ENCODE measurements at places on chromosomes 5 and 9.

DNA sequence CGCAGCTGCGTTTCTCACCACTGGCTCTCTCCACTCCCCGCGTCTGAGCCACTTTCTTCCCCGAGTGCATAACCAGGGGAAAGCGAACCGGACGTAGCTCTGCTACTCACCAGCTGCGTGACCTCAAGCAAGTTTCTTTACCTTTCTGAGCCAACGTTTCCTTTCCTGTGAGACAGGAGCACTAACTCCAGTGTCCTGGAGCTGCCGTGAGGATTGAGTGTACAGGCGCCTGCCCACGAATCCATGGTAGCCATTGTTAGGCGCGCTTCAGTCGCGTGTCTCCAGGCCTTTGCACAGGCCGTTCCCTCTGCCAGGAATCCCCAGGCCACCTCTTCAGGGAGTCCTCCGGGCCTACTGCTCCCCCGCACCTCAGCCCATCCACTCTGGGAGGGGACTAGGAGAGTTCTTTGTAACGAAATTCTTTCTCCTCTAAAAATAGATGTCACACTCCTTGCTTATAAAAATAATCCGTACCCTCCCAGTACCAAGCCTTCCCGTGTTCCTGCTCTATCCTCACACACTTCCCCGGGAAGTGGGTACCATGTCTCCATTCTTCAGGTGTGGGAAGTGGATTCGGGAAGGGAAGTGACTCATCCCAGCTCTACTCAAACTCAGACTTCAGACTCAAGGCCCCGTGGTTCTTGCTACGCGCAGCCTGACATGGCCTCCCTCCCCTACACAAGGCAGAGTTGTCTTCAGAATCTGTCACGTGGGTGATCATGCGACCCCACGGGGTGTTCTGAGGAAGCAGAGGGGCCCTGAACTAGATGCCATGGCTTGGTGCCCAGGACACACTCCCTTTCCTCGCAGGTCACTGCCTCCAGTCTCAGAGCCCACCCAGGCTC, 16.1 kb upstream of the CRB2 start:
- ATAC-seq, result no peak

DNA sequence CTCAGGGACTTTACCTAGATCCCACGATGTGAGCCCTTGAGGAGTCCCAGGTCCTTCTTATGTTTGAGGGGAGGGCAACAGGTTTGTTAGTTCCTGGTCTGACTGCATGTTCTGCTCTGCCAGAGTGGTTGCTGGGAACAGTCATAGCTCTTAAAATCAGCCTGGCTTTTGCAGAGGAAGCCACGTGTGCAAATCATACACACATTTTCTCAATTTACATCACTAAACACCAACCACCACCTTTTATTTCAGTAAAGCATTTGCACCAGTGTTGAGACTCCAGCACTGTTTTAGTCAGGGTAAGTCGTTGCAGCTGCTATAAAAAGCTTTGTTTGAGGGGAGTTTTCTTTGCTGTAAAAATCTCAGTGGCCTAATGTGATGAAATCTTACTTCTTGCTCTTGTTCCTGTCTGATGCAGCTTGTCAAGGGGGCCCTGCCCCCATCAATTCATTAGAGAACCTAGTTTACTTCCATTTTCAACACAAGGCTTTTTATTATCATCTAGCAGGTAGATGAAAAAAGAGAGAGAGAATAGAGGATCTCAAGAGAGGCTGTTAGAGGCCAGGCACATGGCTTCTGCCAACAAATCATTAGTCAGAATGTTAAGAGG, 70.3 kb upstream of the VCAN start:
- ATAC-seq, result no peak

DNA sequence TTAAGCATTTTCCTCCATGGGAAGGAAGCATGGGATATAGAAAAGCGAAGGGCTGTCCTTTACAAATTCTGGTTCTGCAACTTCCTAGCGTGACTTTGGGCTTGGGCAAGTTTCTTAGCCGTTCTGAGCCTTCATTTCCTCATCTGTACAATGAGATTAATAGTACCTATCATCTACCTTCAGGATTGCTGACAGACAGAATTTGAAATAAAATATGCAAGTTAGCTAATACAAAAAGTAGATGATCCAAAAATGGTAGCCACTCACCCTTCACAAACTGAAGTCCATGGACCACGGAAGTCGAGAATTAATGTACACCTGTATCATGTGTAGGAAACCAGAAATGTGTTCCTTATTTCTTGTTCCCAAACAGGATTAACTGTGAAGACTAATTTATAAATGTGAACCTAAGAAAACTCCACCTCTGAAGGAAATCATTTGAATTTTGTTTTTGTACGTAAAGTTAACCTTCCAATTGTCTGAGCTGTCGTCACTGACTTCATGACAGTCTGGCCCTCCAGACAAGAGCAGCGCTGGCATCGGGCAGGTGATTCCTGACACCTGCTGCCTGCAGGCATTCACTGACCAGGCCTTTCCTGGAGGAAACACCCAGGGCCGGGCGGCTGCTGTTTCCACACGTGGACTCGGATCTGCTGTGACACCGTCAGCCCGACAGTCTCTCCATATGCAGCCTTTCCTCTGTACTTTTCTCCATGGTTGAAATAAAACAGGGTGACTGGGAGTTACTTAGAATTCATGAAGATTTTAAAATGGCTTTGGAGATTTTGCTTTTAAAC, 63.4 kb downstream of the PSMB7 start:
- no peak for ATAC-seq

DNA sequence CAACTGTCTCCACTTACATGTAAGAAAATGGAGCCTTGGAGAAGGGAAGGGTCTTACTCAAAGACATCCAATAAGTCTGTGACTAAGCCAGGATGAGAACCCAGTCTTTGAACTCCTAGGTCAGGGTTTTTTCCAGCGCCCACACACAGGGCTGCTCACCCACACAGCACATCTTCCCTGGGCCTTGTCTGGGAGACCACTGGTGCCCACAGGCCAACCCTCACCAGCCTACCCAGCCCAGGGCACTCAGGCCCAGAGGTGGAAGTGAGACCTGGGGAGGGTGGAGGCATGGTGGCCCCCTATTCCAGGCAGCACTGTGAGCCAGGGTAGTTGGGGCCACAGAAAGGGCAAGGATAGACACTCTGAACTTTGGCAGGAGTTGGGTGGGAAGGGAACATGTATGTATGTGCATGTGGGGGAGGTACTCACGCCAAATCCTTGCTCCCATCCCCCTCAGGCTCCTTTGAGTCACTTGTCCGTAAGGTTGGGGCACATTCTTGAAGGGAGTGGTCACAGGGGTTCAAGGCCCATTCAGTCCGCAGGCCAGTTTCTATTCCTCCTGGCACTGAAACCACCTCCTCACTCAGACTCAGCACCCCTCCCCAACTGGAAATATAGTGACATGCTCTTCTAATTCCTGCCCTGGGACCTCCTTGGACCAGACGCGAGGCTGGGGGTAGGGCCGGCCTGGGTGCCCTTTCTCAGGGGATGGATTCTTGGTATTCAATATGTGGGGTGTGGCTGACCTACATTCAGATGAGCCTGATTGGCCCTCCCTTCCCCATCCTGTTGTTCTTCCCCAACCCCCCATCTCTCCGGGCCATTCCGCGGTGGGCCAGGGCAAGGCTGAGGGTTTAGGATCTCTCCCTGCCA, 2.9 kb upstream of the SLC4A9 start:
- ATAC-seq, result peak; percentile 5

DNA sequence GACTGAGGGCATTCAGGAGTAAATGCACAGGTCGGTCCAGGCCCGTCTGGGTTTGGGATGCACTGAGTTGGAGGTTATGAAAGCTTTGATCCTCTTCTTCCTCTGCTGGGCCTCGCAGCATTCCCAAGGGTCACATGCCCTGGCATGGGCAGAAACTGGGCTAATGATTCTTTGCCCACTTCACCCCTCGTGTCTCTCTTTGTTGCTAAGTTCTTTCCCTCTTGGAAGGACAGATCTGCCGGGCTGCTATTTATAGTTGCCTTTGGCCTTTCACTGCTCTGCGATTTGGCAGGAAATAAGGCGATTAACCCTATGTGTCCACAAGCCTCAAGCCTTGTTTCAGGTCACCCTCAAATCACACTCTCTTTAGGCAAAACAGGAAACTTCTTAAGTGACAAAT, 66.9 kb downstream of the ENTREP1 start:
- no peak for ATAC-seq

- ATAC-seq, result no peak
Observed at GRCh38 chr5:139904816-139905661, 109.4 kb downstream of the PSD2 start.

GRCh38 chr5:110653231-110653970, 73.1 kb downstream of the TMEM232 start:
- no peak for ATAC-seq

GRCh38 chr9:129281506-129282145, 103.6 kb upstream of the IER5L start:
- ATAC-seq, result no peak

DNA sequence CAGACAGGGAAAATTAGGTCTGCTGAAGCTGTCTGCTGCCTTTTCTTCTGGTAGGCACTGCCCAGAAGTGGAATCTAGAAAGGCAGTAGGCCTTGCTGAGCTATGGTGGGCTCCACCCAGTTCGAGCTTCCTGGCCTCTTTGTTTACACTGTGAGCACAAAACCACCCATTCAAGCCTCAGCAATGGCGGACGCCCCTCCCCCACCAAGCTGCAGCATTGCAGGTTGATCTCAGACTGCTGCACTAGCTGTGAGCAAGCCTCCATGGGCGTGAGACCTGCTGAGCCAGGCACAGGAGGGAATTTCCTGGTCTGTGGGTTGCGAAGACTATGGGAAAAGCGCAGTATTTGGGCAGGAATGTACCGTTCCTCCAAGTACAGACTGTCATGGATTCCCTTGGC, 18.5 kb downstream of the AGTPBP1 start:
- no peak for ATAC-seq

DNA sequence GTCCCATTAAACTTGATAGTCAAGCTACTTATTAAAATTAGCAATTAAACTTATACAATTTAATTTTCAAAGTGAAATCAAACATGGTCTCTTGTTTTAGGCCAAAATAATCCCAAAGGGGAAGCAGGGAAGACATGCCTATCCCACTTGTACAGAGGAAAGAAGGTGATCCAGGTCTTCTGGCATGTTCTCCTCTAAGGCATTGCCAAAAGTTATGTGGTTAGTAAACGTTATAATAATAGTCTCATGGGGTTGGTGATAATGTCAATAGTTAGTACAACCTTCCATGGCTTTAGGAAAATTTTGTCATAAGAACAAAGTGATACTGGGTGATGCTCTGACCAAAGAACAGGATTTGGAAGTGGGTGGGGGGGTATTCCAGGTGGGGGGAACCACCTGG, 52.8 kb downstream of the ROR2 start:
- no peak for ATAC-seq

GRCh38 chr9:93896093-93896492, 59.1 kb downstream of the BARX1 start:
- ATAC-seq, result no peak

GRCh38 chr9:121735793-121736770, 84.6 kb downstream of the DAB2IP start:
- ATAC-seq, result peak; percentile 46

- peak; percentile 37 for ATAC-seq
Observed at GRCh38 chr9:136239983-136240330, 5.7 kb downstream of the QSOX2 start.

GRCh38 chr5:88483964-88484672, 215.5 kb upstream of the TMEM161B start:
- ATAC-seq, result no peak

GRCh38 chr9:93268551-93269314, 84.8 kb downstream of the WNK2 start:
- peak; percentile 63 for ATAC-seq

DNA sequence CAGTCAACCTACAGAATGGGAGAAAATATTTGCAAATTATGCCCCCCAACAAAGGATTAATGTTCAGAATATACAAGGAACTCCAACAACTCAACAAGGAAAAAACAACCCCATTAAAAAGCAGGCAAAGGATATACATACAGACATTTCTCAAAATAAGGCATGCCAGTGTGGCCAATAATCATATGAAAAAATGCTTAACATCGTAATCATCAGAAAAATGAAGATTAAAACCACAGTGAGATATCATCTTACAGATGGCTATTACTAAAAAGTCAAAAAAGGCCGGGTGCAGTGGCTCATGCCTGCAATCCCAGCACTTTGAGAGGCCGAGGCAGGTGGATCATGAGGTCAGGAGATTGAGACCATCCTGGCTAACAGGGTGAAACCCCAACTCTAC, 103.2 kb downstream of the KLHL3 start:
- ATAC-seq, result no peak

DNA sequence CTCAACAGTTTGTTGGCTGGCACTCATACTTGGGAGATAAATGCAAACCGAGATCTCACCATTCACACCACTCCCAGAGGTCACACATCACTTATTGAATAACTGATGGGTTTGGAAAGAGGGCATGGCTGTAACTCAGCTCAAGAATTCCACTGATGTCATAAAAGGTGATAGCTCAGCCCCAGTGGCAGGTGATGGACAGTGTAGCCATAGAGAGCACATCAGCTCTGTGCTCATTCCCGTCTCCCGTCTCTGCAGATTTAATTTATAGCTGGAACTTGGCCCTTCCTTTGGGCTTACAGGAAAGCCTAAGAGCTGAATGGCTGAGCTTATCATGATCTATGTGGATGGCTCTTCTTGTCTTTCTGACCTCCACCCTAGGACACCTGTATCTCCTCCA, 59.8 kb downstream of the INSYN2B start:
- ATAC-seq, result no peak

GRCh38 chr9:22921742-22922141, 475.1 kb downstream of the DMRTA1 start:
- ATAC-seq, result no peak

DNA sequence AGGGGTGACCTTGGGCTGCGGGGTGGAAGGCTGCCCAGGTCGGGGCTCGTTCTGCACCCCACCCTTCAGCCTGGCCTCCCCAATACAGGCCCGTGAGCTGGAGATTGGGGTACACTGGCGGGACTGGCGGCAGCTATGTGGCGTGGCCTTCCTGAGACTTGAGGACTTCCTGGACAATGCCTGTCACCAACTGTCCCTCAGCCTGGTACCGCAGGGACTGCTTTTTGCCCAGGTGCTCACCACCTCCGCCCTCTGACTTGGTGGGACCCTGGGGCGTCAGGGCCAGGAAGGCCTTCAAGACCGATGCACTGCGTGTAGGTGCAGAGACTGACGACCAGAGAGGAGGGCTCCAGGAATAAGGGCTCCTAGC, 10.5 kb downstream of the ZDHHC12 start:
- ATAC-seq, result peak; percentile 22

GRCh38 chr5:124733329-124733650, 13.1 kb downstream of the ZNF608 start:
- no peak for ATAC-seq

DNA sequence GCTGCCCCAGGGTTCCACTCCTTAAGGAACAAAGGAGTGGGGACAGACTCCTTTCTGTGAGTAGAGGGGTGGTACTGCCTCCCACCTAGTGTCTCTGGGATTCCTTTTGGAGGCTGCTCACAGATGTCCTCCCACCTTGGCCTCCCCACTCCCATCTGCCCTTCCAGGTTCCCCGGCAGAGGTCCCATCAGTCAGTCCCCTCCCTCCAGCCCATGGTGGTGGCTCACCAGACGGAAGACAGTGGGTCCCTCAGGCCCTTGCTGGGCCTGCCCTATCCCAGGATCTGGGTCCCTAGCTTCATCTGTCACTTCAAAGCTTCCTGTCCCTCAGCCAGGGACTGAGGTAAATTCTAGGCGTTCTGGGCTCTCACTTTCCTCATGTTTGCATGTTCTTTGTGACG, 35.6 kb upstream of the NEK6 start:
- no peak for ATAC-seq
